Stimulated activated CD4-positive, alpha-beta T cell treated with anti-CD3 and anti-CD28 coated beads, Interleukin-1b, Interleukin-23, amount 100 ng/mL, for 1 hour (primary cell): ENCODE measurements at places on chromosomes 16 and 17.

DNA sequence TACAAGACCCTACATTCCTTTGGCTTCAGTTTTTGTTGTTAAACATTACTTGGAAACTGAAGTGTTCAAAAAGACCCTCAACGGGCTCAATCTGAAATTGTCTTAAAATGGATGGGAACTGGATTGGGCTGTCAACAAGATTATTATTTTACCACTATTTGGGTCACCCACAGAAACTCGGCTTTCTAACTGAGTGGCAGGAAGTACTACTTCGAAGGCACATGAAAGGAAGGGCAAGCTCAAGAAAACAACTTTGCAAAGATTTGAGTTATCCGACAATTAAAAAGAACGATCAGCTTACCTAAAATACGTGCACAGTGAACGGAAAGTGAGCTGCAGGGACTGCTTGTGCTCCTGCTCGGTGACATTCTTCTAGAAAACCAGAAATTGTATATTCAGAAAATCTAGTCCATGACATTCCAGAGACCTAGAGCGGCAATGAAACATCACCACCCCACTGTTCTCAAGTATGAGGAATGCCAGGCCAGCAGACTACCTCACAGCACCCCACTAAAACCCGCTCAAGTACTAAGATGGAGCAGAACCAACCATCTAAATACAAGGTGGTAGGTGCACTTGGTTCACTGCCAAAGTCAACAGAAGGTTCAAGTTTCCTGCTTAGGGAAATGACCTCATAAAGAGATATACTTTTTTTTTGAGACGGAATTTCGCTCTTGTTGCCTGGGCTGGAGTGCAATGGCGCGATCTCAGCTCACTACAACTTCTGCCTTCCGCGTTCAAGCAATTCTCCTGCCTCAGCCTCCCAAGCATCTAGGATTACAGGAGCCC, 60.5 kb downstream of the ZZEF1 start:
- DNase-seq = no peak

DNA sequence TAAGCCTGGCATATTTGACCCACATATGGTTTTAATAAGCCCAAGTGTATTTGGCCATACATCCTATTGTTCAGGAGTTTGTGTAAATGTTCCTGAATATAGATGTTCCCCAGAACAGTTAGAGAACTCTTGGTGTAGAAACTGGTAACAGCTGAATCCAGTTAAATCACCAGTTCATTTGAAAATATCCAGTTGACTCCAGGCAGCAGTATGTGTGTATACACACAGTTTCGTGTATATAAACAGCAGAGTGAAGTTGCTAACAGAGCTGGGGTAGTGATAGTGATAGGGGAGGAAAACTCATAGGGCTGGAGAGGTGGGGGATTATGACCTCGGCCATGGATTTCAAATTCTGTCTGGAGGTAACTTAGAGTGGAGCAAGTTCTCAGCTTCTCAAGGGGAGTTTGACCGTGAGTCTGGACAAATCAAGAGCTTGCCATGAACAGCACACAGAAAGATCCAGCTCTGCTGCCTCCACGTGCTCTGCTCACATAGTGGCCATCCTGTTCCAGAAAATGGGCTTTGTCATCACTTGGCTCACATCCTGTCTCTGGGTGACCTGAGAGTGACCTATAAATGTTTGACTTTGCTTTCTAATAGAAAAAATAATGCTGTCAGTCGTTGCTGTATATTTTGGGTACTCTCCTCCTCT, 30.6 kb upstream of the MMD start:
- no peak for DNase-seq

DNA sequence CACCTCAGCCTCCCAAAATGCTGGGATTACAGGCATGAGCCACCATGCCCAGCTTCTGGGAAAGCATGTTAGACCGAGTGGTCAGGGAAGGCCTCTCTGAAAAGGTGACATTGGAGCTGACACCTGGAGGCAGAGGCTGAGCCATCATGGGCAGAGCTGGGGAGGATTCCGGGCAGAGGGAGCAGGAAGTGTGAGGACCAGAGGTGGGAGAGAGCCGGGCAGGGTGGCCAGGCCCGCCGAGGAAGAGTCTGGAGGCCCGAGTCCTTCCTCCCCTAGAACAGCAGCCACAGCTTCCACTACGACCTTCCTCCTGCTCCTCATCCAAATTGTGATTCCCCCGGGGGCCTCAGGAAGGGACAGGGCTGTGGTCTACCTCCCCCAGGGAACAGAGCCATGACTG, 74.7 kb downstream of the COG7 start:
- no peak for DNase-seq

DNA sequence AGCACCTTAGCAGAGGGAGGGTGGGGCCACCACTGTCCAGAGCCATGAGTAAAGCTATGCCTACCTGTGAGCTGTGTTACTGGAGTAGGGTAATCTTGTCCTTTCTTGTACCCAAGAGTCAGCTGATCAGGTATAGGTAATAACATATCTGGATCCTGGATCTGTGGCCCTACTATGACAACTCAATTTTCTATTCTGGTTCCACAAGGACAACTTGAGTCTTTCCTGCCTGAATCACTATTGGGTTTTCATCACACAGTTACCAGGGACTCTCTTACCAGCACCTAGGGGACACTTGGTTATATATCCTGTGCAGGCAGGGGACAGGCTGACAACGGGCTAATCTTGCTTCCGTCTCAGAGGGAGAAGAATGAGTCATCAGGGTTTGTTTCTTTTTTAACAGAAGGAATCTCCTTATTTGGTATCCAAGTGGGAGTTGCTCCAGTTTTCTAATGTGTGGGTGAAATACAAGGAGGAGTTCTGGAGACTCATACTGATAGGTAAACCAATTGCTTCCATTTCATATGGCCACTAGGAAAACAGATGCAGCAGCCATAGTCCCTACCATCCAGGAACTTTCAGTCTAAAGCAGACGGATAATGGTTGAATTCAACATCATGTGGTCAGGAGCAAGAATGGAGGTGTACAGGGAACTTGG, 6.8 kb downstream of the ZNF267 start:
- DNase-seq = no peak

GRCh38 chr17:57078274-57078673, 6.8 kb upstream of the AKAP1 start:
- DNase-seq = no peak

DNA sequence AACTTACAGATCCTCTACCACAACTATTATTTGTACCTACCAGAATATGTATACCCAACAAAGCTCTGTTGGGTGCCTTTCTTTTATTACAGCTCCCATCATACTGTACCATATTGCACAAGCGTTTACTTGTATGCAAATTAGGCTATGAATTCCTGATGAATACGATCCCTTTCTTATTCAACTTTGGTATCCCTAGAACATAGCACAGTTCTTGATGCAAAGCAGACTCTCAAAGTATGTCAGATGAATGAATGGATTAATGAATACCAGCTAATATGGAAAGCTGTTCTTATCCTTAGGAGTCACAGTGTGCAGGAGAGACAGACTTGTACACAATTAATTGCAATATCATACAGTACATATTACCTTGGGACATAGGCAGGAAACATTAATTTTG, 79.7 kb upstream of the NACA2 start:
- DNase-seq = no peak

- no peak for DNase-seq
Measured at GRCh38 chr17:27522028-27522635, 65.9 kb downstream of the KSR1 start.

DNA sequence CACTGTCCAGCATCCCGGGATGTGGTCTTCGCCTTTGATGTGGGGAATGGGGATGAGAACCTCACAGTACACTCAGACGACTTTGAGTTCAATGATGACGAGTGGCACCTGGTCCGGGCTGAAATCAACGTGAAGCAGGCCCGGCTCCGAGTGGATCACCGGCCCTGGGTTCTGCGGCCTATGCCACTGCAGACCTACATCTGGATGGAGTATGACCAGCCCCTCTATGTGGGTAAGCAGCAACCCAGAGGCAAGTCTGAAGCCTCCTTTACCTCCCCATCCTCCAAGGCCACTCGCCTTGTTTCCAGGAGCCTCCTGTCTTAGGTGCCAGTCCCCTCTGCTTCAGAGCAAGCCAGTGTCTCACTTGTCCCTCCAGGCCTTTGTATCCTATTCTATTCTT, 10.2 kb downstream of the CNTNAP1 start:
- DNase-seq = no peak

DNA sequence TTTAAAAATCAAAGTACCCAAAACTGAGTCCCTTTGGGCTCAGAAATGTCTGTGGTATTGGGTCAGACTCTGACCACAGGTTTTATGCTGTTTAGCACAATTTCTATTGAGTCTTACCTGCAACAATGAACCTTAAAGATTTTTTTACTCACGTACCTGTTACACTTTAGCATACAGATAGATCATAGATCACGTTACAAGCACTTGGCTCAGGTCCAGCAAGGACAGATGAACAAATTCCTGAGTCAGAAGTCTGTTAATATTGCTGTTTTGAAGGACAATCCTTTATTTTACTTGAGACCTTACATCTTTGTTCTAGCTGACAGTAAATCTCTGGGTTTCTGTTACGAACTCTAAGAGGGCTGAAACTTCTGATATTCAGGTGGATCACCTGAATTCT, 12.8 kb downstream of the SLC7A6OS start:
- DNase-seq = no peak

DNA sequence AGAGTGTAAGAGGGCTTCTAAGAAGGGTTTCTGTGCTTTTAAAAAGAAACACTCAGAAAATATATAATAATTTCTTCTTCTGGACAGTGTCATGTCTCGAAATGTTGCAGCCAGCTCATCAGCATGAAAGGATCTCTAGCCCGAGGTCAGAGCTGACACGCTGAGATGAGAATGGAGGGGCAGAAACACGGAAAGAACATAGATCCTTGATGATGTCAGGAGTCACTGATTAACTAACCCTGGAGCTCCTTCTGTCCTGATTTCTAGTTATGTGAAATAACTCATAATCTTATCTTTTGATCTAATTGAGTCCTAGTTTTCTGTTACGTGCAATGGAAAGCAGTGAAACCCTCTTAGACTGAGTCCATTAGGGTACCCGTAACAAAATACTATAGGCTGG, 10.3 kb upstream of the TOX3 start:
- no peak for DNase-seq

- no peak for DNase-seq
Measured at GRCh38 chr17:73271072-73271471, 9.4 kb upstream of the CPSF4L start.

GRCh38 chr17:77145612-77146245, 5.0 kb downstream of the SEC14L1 start:
- DNase-seq = no peak

DNA sequence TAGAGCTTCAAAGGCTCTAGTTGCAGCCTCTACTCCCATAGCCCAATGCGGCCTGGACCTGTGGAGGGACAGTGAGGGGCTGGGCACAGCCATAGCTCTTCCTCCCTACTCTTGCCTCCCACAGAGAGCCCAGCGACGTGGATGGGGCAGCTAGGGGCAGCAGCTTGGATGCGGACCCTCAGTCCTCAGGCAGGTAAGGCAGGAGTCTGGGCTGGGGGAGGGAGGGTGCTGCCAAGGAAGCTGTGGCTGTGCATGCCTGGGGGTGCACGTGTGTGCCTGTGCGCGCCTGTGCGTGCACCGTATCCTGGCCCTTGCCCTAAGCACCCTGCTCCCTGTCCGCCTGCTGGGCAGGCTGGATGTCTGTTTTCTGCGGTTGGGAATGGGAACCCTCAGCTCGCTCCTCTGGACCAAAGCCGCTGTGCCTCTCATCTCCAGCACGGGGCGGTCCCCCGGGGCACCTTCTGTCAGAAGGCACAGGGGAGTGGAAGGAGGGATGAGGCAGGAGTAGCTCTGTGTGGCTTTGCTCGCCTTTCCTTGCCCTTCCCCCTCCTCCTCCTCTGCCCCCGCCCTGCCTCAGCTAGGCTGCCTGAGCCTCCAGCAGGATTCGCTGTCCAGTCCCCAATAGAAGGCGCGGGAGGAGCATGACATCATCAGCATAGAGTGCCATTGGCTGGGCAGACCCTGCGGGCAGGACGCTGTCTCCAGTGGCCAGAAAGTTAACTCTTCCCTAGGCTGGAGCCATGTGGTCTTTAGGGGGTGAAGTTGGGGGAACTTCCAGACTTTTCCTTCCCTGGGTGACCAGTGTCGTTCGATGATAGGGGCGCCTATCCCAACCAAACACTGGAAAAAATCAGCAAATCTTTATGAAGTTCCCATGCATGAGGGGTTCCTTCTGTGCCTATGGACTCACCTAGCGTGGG, 797 bp downstream of the PRCD start:
- no peak for DNase-seq

GRCh38 chr17:27473748-27474609, 17.7 kb downstream of the KSR1 start:
- DNase-seq = peak; percentile 36

DNA sequence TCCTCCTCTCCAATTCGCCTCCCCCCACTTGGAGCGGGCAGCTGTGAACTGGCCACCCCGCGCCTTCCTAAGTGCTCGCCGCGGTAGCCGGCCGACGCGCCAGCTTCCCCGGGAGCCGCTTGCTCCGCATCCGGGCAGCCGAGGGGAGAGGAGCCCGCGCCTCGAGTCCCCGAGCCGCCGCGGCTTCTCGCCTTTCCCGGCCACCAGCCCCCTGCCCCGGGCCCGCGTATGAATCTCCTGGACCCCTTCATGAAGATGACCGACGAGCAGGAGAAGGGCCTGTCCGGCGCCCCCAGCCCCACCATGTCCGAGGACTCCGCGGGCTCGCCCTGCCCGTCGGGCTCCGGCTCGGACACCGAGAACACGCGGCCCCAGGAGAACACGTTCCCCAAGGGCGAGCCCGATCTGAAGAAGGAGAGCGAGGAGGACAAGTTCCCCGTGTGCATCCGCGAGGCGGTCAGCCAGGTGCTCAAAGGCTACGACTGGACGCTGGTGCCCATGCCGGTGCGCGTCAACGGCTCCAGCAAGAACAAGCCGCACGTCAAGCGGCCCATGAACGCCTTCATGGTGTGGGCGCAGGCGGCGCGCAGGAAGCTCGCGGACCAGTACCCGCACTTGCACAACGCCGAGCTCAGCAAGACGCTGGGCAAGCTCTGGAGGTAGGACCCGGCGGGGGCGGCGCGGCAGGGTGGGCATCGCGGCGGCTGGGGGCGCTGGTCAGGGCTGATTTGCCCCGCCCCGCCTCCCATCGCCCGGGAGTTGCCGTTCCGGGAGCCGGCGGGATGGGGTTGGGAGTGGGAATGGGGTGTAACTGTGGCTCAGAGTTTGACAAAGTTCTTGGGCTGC, 567 bp downstream of the SOX9 start:
- DNase-seq = no peak

DNA sequence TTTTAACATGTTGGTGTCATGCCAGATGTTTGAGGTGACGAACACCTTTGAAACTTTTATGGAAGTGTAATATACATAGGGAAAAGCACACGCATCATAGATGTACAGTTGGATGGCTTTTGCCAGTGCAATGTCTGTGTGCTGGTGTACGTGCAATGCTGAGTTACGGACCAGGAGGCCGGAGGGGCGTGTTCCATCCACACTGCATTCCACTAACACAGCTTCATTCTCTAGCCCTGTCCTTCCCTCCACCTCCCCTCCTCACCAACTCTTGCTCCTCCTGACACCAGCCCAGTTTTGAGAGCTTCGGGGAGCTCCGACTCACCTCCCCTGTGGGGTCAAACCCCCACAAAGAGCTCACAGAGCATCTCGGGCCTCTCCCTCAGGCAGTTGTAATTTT, 358.8 kb downstream of the C16orf95 start:
- no peak for DNase-seq
